ENCODE measurements at places on chromosomes 5 and 9.

GRCh38 chr9:83992407-83992806 lies 11.8 kb downstream of the RMI1 start:
- H3K36me3 ChIP-seq = no peaks in the 10 kb centered on the region
- no peak overlapping the region for H3K27ac ChIP-seq
- no peaks in the 10 kb centered on the region for H3K27me3 ChIP-seq
- no peak overlapping the region for H3K4me3 ChIP-seq

GRCh38 chr5:42620579-42621216 lies 135.9 kb upstream of the CCDC152 start:
- no peaks in the 10 kb centered on the region for H3K4me1 ChIP-seq
- H3K4me3 ChIP-seq = no peak overlapping the region
- H3K27ac ChIP-seq = no peak overlapping the region
- peak; percentile 22 for DNase-seq

- H3K4me1 ChIP-seq = no peaks in the 10 kb centered on the region
- H3K4me3 ChIP-seq = no peak overlapping the region
- DNase-seq = no peak
Observed at GRCh38 chr5:31495336-31495735, 36.6 kb downstream of the DROSHA start.

DNA sequence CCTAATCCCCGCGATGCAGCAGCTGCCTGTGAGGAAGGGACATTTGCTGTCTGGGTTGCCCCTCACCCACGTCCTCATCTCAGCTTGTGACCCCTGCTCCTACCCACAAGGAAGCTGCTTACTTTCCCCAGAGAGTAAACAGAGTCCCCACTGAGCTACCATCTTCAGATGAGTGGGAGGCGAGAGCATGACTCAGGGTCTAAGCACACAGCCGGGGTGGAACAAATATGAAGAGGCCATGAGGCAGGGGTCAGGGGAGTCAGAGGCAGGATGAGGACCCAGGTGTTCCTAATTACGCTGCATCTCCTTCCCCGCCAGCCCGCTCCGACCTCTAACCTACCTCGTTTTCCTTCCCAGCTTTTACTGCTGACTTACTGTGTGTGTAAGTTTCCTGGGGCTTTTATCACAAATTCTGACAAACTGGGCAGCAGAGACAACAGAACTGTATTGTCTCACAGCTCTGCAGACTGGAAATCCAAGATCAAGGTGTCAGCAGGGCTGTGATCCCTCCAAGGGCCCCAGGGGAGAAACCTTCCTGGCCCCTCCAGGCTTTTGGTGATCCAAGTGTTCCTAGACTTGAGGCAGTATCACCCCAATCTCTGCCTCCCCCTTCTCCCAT lies 94.0 kb upstream of the DNAH5 start:
- peak; percentile 93 for DNase-seq
- no peaks in the 10 kb centered on the region for H3K36me3 ChIP-seq
- H3K27me3 ChIP-seq = no peaks in the 10 kb centered on the region

GRCh38 chr5:131302506-131302905 lies 38.7 kb downstream of the CDC42SE2 start:
- no peak for DNase-seq
- H3K27me3 ChIP-seq = no peaks in the 10 kb centered on the region
- peaks cover 14% of the 10 kb centered on the region for H3K4me1 ChIP-seq
- no peak overlapping the region for H3K4me3 ChIP-seq
- no peaks in the 10 kb centered on the region for H3K36me3 ChIP-seq

DNA sequence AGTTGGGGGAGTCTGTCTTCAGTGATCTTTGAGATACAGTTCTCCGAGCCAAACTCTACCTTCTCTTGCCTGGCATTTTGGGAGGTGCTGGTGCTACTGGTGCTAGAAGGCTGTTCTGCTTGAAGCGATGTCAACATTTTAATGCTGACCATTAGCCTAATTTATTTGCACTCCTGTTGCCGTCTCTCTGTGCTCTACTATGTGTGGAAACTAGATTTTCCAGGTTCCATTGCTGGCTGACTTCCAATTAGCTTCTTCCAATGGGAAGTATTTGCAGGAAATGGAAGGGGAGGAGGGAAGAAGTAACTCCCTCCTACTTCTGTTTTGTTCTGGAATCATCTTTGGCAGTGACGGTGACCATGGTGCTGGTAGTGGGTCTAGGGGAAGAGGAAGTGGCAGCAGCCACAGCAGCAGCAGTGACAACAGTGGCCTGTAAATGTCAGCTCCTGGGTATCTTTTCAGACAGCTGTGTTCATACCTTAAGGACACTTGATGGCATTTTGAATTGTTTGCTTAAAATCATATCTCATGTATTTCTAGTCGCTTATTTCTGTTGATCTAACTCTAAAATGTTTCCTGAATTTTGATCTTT lies 7.9 kb downstream of the TXNDC8 start:
- H3K4me1 ChIP-seq = no peaks in the 10 kb centered on the region
- no peak overlapping the region for H3K27ac ChIP-seq
- DNase-seq = no peak
- 0 out of 2 replicates have a peak, but pooled peaks cover 4% of the 10 kb centered on the region for H3K27me3 ChIP-seq
- no peaks in the 10 kb centered on the region for H3K36me3 ChIP-seq

DNA sequence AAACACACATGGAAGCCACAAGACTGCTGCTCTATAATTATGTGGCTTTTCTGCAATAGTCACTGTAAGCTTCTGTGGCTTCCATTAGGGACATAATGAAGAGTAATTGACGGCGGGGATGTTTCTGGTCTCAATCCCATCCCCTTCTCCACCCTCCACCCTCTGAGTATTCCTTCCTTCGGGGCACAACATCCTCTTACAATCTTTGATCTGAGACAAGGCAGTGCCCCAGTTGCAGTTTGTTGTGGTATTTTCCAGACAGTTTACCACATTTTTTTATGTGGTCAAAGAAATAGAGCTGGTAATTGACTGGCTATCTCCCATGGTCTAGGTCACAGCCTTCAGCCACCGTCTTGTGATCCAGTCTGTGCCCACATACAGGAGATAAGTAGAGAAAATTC lies 277.7 kb downstream of the NR2F1-AS1 start:
- H3K4me3 ChIP-seq = no peak overlapping the region
- DNase-seq = no peak
- H3K4me1 ChIP-seq = peaks cover 14% of the 10 kb centered on the region
- no peaks in the 10 kb centered on the region for H3K36me3 ChIP-seq

GRCh38 chr9:19028835-19029451 lies 4.1 kb downstream of the SAXO1 start:
- H3K4me1 ChIP-seq = peaks cover 4% of the 10 kb centered on the region
- H3K27ac ChIP-seq = no peak overlapping the region
- H3K27me3 ChIP-seq = no peaks in the 10 kb centered on the region
- DNase-seq = peak; percentile 80
